ENCODE measurements at places on chromosomes 2 and 18. TPM values are rescaled to one million over a fixed set of nuclear protein-coding genes. Genes with fewer than 3 reads are reported as not detected.

RNF125 gene
- 3.7 TPM for total RNA-seq

ZRANB3 gene
- total RNA-seq: 5.7 TPM

RTP5 gene
- total RNA-seq: not detected

IL1F10 gene
- not detected for total RNA-seq

EVA1A gene
- total RNA-seq: 0.56 TPM

SERPINB11 gene
- not detected for total RNA-seq

MATN3 gene
- 2.3 TPM for total RNA-seq

ZC3H15 gene
- total RNA-seq: 46.3 TPM

RFX8 gene
- 0.38 TPM for total RNA-seq

ADRA2B gene
- total RNA-seq: 4.1 TPM

LYG2 gene
- not detected for total RNA-seq

CROCC2 gene
- total RNA-seq: 0.09 TPM

SERPINB10 gene
- total RNA-seq: not detected

WDR35 gene
- 10.7 TPM for total RNA-seq
